Activated CD4-positive, CD25-positive, alpha-beta regulatory T cell (primary cell): ENCODE measurements at places on chromosomes 6 and 20.

DNA sequence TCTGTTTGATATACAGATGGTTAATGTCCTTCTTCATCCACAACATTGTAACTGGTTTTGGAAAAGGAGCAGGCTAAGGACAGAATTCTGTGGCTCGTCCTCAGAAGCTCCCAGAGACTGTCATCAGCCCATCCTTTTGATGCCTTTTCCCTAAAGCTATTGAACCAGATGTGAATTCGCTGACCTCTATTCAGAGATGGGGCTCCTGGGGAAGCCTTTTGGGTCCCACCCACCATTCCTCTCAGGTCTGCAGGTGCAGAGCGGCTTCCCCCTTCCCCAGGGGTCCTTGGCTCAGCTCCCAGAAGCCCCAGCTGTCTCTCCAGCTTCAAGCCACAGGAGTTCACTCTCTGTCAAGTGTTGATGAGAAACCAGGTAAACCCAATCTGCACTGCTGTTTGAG lies 191.7 kb downstream of the SMOC2 start:
- no peak for DNase-seq

DNA sequence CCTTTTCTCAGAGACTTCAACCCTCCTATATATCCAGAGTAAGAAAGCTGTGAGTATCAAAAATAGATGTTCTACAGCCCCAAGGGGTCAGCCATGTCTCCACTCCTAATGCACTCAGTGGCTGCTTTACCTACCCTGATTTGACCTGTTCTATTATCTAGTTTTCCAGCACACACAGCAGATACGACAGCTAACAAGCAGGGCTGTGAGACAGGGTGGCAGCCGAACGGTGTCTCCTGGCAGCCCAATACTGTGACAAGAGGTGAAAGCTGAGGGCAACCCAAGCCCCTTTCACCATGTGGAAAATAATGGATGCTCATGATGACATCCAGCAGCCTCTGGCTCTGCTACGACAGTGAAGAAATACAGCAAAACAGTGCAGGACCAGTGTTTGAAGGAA lies 67.9 kb downstream of the KIF13A start:
- no peak for DNase-seq

- no peak for DNase-seq
Measured at GRCh38 chr20:56166781-56167465, 81.6 kb upstream of the MC3R start.

- no peak for DNase-seq
Measured at GRCh38 chr20:47305667-47306066, 50.8 kb downstream of the ZMYND8 start.

- DNase-seq, result no peak
Measured at GRCh38 chr20:58759947-58760346, 67.3 kb downstream of the NPEPL1 start.

- DNase-seq, result no peak
Measured at GRCh38 chr6:105991561-105992314, 94.4 kb upstream of the PRDM1 start.

- DNase-seq, result no peak
Measured at GRCh38 chr6:160127270-160128124, 5.9 kb downstream of the SLC22A1 start.

DNA sequence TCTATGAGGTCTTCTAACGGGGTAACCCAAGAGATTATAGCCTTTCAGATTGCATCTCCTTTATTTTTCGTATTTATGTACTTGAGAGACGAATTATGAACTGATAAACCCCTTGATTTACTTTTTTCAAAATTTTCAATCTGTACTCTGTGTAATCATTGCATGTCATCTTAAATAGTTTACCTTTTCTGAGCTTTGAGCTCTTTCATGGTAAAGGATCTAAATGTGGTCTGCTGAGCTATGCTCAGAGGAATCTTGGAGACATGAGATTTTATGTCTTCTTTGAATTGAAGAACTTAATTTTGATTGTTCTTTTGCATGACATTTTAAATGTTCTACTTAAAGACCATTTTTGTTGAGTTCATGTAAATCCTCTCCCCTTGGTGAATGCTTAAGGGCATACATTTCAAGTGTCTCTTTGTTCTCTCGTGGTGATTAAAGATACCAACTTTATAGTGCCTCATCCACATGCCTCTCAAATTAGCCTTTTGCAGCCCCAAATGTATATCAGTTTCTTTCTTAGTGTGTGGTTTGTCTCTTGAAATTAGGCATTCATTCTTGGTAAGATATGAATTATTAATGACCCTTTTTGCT lies 116.3 kb upstream of the SCGN start:
- DNase-seq, result no peak

DNA sequence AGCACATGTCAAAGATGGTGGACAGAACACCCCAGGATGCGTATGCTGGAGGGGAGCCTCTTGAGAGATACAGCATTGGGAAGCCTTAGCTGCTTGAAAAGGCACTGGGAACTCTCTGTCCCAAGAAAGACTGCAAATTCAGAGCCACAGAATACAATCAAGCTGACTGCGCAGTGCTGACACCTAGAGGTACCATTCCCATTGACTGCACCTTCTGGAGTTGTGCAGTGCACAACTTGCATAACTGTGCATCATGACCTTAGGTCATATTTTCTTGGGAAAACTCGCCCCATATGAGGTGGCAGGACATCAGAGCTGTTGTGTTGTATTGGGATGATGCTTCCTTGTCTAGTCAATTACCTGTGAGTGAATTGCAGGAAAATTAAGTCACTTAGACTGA lies 646.5 kb upstream of the NOX3 start:
- no peak for DNase-seq
